ENCODE measurements at places on chromosomes 2 and 18.
A peak's percentile ranks its signal among the peaks of the same experiment; 100 is the strongest.

DNA sequence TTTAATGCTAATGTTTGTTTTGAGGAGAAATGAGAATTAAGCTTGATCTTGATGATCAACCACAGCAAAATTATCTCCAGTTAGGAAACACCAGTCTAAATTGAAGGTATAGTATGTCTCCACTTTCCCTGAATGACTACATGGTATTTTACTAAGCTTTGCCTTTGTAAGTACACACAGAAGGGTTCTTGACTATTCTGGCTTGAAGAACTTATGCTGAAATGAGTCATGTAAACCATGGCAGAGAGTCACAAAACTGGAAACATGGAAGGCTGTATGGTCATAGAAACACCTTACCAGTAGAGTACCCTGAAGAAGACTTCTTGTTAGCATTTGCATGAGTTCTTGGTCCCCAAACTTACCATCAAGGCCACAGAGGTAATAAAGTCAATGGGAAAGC is 250.5 kb downstream of the SLC8A1 start:
- no peak for DNase-seq

DNA sequence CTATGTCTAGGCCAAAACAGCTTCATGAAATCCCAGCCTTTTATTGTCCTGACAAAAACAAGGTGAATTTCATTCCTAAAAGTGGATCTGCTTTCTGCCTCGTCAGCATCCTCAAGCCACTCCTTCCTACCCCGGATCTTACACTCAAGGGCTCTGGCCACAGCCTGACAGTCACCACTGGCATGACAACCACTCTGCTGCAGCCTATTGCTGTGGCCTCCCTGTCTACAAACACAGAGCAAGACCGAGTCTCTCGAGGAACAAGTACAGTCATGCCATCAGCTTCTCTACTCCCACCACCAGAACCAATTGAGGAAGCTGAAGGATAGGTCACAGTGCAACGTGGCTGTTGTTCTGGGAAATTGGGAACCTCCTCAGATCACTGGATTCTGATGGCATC is 106.1 kb downstream of the ICA1L start:
- DNase-seq = no peak

GRCh38 chr18:57856557-57857280 is 53.6 kb upstream of the ATP8B1 start:
- DNase-seq = no peak

- DNase-seq = no peak
Observed at GRCh38 chr2:241797441-241798080, 11.4 kb upstream of the NEU4 start.

DNA sequence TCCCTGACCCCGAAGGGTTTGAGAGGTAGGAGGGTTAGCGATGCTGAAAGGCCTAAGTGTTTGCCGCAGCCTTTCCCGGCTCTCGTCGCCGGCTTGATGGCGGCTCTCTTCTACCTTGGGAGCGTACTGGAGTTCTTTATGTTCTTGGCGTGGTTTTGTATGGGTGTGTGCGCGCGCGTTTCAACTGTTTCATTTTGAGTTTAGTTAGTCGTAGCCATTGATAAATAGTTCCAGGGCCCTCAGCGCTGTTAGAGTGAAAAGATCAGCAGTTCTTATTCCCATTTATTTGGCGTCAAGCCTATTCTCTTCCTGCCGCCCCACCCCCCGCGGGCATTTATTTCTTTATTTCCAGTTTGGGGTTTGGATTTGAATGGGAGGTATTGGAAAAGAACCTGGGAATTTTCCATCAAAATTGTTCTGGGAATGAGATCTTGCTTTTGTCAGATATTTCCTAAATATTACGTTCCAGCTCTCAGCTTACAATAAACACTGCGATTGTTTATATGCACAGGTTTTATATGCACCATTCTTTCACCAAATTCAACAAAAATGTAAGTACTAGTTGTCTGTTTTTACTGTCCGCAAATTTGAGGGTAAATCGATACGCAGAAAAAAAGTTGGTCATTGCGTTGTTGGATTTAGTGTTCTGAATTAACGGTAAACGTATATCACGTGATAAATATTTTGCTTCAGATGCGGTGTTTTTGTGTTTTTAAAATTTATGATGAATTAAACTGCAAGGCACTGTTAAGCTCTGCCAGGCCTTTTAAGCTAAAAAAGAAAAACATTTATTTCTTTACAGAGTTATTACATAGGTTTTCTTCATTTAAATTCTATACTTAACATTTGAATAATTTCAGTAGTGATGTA is 954 bp downstream of the CCNT2 start:
- DNase-seq = peak; percentile 37

DNA sequence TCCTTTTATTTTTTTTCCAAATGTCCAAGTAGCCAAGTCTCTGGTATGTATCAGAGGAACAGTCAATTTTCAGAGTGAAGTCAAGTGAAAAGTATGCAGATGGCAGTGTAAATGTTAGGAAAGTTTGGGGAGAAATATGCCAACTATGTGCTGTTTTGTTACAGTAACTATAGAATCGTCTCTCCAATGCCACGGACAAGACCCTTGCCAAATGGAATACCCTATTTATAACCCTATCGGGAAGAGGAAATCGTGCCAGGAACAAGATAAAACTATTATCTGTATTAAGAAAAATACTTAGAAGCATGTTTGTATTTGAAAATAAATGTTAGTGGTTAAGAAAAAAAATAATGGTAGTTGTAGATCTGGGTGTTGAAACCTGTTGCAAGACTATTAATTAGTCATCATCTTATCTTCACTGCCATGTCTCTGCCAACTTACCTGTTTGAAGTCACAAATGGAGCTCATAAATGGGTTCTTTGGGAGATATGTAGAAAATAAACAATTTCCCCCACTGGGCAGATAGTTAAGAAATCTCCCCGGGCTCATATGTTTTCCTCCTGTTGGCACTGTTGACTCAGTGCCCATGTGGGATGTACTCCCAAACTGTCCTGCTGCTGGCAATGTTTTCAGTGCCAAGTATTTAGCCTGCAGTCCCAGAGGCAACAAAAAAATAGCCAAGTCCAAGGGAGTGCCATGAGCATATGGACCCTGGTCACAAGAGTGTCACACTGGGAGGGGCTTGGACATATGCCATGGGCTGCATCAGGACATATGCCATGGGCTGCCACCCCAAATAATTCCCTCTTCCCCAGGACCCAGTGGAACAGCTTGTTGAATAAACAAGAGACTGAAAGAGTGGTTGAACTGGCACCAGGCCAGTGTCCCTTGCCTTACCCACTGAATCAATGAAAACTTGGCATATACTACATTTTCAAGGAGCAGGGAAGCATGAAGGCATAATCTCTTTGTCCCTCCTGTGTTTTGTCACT is 366.9 kb downstream of the OSR1 start:
- DNase-seq = peak; percentile 81

- no peak for DNase-seq
Observed at GRCh38 chr2:8376603-8377410, 305.0 kb upstream of the ID2 start.
